Left cardiac atrium (tissue), 4 donors: ENCODE measurements at places on chromosomes 11 and 22. TPM values are rescaled to one million over a fixed set of nuclear protein-coding genes. Genes with fewer than 3 reads are reported as not detected.
A peak's percentile ranks its signal among the peaks of the same experiment; 100 is the strongest.

- no peak for DNase-seq
Observed at GRCh38 chr11:72844356-72844755, 30.1 kb downstream of the ATG16L2 start.

The JHY gene
- 3.2 TPM for total RNA-seq

The MOGAT2 gene
- 0.38 TPM for total RNA-seq

GRCh38 chr11:83725728-83726127 is 439.6 kb upstream of the CCDC90B start:
- no peak for DNase-seq

The ATP5MG gene
- 567 TPM for total RNA-seq

GRCh38 chr11:111176603-111177002 is 68.9 kb upstream of the POU2AF2 start:
- DNase-seq: no peak

- DNase-seq: no peak
Observed at GRCh38 chr11:95138448-95138847, 48.8 kb downstream of the ENDOD1 start.

- DNase-seq: no peak
Observed at GRCh38 chr11:125955856-125956255, 10.0 kb downstream of the VSIG10L2 start.

DNA sequence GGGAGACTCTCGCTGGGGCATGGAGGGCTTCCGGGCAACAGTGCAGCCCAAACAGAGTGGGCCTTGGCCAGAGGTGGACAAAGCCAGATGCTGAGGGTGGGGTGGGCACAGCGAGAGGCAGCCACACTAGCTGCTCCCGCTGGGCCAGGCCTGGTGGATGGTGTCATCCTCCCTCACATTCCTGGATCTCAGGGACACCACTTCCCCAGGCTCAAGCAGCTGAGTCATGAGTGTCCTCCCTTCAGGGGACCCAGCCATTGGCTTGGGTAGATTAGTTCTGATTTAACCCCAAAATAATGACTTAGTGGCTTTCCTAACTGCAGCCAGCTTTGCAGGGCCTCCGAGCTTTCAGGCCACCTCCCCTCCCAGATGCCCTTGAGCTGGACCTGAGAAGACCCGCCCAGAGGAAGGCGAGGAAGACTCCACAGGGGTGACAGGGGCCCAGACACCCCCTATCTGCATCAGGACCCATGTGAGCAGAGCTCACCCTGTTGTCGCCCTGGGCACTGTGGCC is 25.9 kb upstream of the WNT7B start:
- DNase-seq: peak; percentile 41

- DNase-seq: peak; percentile 23
Observed at GRCh38 chr11:101128571-101129202, 926 bp downstream of the PGR start.

DNA sequence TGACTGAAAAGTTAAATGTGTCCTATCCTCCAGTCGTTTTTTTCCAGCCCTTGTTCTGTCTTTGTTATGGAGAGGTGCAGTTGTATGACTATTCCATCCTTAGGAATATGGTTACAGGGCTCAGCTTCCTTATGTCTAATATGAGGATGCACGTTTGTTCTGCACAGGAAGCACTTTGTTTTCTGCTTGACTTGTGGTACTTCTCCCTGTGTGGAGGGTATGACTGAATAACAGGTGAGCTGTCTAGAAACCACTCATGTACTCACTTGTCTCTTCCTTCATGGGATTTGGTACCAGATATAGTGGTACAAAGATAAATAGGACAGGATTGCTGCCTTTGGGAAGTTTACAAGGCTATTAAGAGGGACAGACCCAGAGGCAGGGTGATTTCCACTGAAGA is 17.4 kb downstream of the CABIN1 start:
- no peak for DNase-seq

The LSP1 gene
- total RNA-seq: 31.2 TPM

GRCh38 chr22:42064629-42065028 is 6.0 kb downstream of the NAGA start:
- no peak for DNase-seq

DNA sequence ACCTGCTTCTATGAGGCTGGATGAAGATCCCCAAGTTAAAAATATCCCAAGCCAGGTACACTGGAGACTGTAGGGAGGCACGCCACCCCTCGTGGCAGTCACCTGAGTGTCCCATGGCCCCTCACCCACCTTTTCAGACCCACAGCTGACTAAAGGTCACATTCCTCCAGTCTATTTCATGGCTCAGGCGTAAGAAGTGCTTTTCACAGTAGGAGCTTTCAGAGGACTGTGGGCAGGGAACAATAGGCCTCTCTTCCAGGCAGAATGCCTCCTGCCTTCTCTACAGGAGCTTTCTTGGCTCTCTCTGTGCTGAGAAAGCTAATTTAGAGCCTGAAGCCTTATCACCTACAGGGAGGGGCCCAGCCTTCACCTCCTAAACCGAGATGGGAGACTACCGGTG is 73.8 kb downstream of the C11orf58 start:
- DNase-seq: no peak

GRCh38 chr22:22386602-22387385 is 121.7 kb downstream of the ZNF280B start:
- no peak for DNase-seq

The SCO2 gene
- 1.3 TPM for total RNA-seq

- no peak for DNase-seq
Observed at GRCh38 chr11:95593111-95593510, 196.5 kb downstream of the FAM76B start.

DNA sequence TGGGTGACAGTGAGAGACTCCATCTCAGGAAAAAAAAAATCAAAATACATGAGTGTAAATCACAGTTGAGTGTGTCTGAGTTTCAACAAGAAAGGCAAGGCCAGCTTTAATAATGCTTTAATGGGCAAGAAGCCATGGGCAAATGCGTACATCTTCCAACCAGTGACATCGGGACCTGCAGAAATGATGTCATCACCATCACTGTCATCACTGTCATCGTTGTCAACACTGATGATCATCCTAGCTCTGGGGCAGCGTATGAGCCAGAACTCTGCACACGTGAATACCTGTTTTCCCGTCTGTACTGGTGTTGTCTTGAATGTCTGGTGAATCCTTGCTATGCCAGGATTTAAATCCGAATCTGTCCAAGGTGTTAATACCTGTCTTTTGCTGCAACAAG is 712.5 kb downstream of the BRD1 start:
- no peak for DNase-seq

GRCh38 chr11:35785287-35786167 is 123.0 kb downstream of the TRIM44 start:
- no peak for DNase-seq

The KCNQ1OT1 gene
- total RNA-seq: 0.59 TPM

GRCh38 chr22:45645526-45646414 is 25.9 kb upstream of the ATXN10 start:
- peak; percentile 72 for DNase-seq

The OR4S1 gene
- total RNA-seq: not detected

- DNase-seq: no peak
Observed at GRCh38 chr22:49925525-49926128, 7.2 kb downstream of the CRELD2 start.

The MMP7 gene
- 0.32 TPM for total RNA-seq

DNA sequence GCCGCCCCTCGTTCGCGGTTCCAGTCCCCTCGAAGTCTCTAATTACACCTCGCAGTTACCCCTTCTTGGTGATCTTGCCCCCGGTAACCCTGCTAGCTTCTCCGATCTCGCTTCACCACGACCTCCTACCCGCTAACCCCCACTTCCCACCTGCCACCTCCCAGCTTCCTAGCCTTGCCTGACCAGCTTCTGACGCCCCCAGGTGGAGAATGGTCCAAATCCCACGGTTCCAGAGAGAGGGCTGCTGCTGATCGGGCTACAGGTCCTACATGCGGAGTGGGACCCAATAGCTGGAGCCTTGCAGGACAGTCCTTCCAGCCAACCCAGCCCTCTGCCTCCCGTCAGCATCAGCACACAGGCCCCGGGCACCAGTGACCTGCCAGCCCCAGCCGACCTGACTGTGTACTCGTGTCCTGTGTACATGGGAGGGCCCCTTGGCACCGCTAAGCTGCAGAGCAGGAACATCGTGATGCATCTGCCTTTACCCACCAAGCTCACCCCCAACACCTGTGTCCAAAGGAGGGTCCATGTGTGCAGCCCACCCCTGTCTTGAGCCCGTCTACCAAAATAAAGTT is 31.9 kb downstream of the RRP8 start:
- DNase-seq: no peak

- DNase-seq: no peak
Observed at GRCh38 chr11:36105743-36106581, 162.1 kb downstream of the LDLRAD3 start.

DNA sequence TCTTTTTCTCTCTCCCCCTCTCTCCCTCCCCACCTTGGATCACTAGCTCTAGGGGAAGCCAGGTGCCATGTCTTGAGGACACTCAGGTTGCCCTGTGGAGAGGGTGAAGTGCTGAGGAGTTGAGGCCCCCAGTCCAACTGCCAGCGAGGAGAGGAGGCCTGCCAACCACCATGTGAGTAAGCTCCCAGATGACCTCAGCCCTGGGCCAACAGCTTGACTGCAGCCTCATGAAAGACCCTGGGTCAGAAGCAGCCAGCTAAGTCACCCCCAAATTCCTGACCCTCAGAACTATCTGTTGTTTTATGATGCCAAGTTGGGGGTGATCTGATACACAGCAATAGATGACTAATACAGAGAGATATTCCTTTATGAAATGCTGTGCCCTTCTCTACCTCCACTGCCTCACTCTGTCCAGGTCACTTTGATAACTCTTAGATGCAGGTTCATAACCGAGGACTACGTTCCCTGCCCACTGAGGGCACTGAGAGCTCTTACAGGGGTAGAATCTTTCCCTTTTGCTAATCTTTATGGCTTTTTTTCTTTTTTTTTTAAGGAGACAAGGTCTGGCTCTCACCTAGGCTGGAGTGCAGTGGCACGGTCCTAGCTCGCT is 8.0 kb downstream of the ARFGAP3 start:
- DNase-seq: no peak

DNA sequence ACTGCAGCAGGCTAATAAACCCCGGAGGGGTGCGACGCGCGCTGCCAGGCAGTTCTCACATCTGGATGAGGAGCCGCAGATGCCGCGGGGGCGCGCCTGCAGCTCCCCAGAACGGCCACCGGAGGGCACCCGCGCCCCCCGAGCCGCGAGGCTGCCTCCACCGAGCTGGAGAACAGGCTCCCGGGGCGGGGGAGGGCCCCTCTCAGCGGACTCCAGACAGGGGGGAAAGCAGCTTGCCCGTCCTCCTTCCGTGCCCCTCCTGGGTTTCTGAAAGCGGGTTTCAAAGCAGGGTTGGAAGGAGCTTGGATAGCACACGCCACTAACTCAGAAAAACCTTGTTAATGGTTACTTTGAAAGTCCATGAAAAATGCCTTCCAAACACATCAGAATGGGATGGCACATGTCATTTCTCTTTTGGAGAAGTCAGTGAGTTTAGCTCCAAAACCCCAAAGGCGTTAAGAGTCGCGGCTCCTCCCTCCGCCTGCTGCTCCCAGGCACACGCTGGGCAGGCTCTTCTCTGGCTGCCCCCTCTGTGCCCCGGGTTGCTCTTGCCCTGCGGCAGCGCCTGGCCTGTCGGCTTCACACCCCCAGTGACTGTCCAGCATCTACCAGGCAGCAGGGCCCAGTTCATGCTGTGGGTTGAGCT is 317.8 kb downstream of the NTM start:
- DNase-seq: peak; percentile 54

DNA sequence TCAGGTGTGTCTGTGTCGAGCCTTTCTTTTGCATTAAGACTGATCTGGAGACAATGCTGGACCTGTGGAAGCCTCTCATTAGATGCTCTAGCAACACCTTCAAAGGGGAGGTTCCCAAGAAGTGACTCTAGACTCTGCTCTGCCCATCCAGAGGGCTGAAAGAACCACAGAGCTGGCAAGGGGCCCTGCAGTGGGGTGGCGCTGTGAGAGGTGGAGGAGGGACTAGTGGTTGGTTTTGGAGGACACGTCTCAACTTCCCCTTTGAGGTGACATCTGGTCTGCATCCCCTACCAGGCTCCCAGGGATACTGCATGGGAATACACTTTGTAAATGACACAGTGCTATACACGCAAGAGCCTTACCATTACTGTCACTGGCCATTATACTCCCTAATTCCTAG is 34.2 kb upstream of the SYT13 start:
- no peak for DNase-seq

The RAG2 gene
- not detected for total RNA-seq

DNA sequence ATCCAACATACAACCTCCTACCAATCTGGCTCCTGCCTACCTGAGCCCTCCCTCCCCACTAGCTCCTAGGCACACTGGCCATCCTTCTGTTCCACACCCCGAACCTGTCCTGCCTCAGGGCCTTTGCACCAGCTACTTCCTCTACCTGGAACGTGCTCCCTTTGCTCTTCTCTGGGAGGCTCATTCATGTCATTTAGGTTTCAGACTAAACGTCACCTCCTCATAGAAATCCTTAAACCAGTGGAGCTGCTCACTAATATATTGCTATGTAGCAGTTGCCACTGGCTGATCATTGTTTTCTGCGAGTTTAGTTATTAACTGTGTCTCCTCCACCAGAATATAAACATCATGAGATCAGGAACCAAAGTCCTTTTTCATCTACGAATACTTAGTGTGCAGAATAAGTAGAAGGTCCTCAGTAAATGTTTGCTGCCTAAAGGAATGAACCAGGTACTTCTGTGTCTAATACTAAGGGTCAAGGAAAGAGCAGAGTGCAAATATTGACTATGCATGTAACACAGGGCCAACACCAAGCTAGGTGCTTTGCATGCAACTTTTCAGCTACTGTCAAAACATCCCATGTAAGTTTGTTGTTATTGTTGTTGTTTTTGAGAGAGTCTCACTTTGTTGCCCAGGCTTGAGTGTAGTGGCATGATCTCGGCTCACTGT is 277.6 kb upstream of the SYN3 start:
- DNase-seq: no peak

DNA sequence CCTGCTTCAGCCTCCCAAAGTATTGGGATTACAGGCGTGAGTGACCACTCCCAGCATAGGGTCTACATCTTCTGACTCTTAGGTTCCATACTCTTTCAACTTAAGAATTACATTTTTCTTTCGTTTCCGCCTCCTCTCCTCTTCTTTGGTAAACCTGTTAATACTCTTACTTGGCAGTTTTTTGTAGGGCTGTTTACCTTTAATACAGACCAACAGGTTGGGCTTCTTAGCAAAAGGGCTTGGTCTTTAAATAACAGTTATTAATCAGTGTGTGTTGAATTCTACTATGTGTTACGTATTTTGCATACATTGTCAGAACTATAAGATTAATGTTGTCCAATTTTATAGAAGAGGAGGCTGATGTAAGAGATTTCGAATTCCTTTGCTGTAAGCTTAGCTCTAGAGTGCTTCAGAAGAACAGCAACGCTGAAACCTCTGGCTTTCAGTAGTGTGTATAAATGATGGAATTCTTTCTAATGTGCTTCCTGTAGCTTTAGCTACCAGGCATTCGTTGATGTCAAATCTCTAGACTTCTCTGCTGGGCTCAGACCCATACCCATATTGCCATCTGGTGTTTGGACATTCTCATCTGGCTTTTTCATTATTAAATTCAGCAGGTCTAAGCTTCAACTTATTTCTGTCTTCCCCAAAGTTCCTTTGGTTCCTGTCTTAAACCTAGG is 3.1 kb downstream of the FDX1 start:
- no peak for DNase-seq
